Fibroblast of skin of left quadriceps (primary cell): ENCODE measurements at places on chromosomes 6 and 20.

- DNase-seq = no peak
Measured at GRCh38 chr20:63640086-63640485, 13.1 kb downstream of the STMN3 start.

DNA sequence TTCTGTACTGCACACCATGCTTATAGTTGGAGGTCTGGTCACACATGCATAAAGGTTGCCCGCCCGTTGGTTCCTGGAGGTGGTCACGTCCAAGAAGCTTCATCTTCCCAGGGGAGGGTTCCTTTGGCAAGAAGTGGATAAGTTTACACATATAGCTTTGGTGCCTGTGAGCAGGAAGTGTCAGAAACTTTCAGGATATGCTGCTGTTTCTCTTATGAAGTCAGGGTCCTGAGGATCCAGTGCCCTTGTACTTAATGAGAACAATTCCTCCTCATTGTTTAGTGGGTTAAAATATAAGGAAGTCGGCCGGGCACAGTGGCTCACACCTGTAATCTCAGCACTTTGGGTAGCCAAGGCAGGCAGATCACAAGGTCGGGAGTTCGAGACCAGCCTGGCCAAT lies 115.5 kb upstream of the DUSP22 start:
- DNase-seq = no peak

- DNase-seq = no peak
Measured at GRCh38 chr20:63911176-63911575, 16.2 kb downstream of the DNAJC5 start.

- no peak for DNase-seq
Measured at GRCh38 chr6:136761227-136761922, 30.9 kb downstream of the MAP3K5 start.

DNA sequence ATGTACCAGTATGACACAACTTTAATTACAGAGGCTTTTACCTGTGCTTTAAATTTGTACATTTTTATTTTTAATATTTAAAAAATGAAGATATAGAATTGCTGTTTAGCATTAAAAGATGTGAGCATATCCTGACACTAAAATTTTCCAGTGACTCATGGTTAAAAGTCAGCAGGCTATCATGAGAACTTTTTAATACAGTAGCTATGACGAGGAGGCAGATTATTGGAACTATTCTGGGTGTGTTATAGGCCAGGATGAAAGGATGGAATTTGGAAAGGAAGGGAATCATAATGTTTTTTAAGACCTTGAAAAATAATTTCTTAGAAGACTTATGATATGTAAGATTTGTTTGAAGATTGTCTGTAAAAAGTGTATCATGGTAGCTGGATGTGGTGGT lies 91.0 kb downstream of the GFRA4 start:
- DNase-seq = no peak

GRCh38 chr6:142744836-142745235 lies 200.1 kb downstream of the HIVEP2 start:
- no peak for DNase-seq

DNA sequence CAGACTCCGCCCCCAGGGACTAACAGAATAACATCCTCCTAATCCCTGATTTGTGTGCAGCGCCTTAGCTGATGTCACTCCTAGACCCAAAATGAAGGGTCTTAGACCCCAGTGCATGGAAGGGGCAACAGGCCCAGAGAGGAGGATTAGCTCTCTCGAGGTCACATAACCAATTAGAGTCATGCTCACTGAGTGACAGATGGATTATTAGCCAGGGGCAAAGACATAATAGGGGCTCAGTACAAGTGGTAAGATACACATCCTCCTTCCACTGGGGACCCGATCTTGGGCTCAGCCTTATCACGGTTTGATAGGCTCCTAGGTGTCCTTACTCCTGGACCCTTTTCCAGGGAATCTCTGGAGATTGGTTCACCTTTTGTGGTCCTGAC lies 858 bp downstream of the TP53INP2 start:
- no peak for DNase-seq

GRCh38 chr6:53679446-53679933 lies 13.9 kb upstream of the KLHL31 start:
- DNase-seq = peak; percentile 8

GRCh38 chr6:142294679-142295078 lies 7.1 kb upstream of the ADGRG6 start:
- DNase-seq = no peak
